GOT3 (cell line): ENCODE measurements at places on chromosomes 3 and 15.

DNA sequence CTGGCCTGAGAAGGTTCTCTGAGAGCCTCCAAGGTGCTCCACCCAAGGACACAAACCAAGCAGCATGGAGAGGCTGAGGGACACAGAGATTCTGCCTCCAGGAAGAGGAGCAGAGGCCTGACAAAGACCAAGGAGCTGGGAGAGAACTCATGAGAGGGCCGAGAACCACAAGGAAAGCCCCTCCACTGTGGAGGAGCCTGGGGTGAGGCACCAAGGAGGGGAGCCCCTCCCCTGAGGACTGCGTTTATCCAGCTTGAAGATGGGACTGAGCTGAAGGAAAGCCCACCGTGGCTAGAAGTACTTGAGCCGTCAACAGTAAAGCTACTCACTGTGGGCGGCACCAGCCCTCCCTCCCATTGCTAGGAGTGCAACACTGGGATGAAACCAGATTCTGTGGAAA, 63.1 kb upstream of the MEF2A start:
- no peak for DNase-seq

DNA sequence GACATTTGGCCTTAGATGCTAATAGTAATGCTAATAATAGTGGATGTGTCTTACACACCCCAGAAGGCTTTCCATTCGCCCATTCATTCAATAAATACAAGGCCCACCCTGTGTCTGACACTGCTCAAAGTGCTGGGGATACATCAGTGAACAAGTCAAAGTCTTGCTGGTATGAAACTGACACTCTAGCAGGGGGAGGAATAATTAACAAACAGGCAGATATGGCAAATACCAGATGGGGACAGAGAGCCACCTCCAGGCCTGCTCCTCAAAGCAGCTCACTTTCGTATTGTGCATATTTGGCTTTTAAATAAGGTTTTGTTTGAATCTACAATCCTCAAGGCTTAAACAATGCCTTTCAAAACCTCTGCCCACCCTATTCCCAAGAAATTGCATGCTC, 28.3 kb upstream of the LYZL4 start:
- DNase-seq, result no peak

GRCh38 chr3:21889166-21889565, 138.2 kb upstream of the ZNF385D start:
- DNase-seq, result no peak

DNA sequence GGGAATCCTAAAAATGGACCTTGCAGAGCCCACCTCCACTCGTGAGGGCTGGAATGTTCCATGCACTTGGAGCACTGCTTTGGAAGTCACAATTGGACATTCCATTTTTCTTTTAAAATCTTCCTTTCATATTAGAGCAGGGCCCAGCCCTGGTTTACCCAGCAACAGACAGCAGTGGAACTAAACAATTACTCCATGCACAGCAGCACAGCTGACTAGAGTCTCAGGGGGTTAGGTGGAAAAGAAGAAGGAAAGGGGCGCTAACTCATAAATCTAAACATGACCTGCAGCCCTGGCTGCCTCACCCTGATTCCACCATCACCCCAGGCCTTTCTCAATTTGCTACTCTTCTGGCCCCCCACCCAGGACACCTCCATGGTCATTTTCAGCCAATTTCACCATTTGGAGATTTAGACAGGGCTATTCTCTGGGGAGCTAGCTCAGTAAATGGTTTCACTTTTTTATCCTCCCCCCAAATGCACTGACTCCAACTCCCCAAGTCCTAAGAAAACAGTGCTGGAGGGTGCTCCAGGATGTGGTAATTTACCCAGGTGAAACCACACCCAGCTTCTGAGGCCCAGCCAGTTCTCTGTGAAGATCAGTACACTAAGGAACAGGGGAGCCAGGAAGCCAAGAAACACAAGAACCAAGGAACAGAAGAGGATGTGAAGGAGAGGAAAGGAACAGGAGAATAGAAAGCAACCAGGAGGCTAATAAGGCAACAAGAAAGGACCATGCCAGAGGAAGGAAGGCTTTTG, 1.6 kb upstream of the LRRC31 start:
- DNase-seq, result no peak

DNA sequence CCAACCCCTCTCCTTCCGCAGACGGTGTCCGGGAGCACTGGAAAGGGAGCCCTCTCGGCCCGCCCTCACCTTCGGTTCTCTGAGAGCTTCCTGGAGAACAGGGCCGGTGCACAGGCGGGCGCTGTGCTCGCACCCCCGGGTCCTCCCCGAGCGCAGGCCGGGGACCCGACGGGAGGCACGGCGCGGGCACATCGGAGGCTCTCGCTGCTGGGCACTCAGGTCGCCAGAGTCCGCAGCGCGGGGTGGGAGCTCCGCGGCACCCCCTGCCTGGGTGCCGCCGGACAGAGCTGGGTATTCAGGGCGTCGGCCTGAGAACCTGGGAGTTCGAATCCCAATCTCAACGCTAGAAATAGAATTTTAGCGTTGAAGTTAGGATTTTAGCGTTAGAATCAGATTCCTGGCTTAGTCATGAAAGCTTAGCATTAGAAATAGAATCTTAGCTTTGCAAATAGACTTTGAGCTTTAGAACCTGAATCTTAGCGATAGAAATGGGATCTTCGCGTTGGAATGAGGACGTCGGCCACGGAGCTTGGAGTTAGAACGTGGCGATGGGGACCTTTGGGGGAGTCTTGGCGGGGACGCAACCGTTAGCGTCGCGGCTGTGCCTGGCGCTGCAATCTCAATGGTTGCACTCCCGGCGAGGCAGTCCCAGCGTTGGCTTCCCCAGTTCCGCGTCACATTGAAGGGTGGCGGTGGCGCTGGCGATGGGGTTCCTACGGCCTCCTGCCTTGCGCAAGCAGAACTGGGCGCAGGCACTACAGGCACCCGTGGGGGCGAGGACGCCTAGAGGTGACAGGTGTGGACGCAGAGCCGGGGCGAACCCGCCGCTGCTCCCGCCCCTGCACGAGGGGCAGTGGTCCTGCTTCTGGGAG, 549 bp downstream of the TRH start:
- DNase-seq, result no peak

GRCh38 chr3:112498914-112499711, at the start of gene BTLA:
Gene BTLA (minus strand): TSS chr3:112499472. CDS start chr3:112499358, 114 bp downstream.
- no peak for DNase-seq

- DNase-seq, result no peak
Measured at GRCh38 chr15:99169769-99170311, 65.0 kb downstream of the SYNM start.

DNA sequence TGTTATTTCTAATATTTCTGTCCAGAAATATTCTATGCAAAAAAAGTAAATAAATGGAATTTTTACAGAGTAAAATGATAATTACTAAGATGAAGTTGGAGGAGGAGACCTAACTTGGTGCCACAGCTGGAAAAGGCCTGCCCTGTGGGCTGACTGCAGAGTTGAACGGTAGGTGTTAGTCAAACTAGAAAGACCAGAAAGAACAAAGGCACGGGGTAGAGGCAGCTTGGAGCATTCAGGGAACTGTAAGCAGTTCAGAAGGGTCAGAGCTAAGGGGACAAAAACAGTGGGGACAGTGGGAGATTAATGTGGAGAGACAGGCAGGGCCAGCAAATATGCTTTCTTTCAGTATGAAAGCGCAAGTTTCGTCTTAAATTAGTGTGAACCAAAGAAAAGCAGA, 39.3 kb upstream of the PTPRG start:
- no peak for DNase-seq

- no peak for DNase-seq
Measured at GRCh38 chr3:25427563-25427941, 511 bp upstream of the RARB start.

DNA sequence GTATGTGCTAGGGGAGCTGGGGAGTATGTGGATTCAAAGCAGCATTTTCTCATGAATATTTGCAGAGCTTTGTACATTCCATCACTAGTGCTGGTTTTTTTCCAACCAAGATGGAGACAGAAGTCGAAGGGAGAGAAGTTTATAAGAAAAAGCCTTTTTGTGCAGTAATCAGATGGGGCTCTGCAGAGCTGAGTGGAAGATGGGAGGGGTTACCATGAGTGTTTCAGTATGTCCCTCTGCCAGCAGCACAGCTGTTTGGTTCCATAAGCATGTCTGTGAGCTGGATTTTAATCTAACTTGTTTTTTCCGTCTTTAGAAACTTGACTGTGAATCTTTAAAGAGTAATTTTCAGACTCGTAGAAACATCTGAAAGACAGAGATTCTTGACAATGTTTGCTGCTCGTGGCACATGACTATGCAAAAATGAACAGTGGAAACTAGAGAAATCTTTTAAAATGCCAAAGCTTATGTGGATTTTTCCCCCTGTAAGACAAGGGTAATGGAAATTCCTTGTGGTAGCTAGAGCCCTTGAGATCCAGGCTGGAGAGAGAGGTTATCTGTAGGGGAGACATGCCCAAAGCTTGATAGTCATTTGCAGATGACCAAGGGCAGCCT, 20.3 kb downstream of the STARD9 start:
- no peak for DNase-seq

GRCh38 chr3:108292905-108293328, 3.4 kb upstream of the HHLA2 start:
- DNase-seq, result no peak

GRCh38 chr15:70327328-70327855, 229.7 kb upstream of the TLE3 start:
- no peak for DNase-seq

GRCh38 chr3:194387926-194388418, 11.1 kb downstream of the GP5 start:
- no peak for DNase-seq

- no peak for DNase-seq
Measured at GRCh38 chr3:188507244-188507720, 353.3 kb downstream of the LPP start.

DNA sequence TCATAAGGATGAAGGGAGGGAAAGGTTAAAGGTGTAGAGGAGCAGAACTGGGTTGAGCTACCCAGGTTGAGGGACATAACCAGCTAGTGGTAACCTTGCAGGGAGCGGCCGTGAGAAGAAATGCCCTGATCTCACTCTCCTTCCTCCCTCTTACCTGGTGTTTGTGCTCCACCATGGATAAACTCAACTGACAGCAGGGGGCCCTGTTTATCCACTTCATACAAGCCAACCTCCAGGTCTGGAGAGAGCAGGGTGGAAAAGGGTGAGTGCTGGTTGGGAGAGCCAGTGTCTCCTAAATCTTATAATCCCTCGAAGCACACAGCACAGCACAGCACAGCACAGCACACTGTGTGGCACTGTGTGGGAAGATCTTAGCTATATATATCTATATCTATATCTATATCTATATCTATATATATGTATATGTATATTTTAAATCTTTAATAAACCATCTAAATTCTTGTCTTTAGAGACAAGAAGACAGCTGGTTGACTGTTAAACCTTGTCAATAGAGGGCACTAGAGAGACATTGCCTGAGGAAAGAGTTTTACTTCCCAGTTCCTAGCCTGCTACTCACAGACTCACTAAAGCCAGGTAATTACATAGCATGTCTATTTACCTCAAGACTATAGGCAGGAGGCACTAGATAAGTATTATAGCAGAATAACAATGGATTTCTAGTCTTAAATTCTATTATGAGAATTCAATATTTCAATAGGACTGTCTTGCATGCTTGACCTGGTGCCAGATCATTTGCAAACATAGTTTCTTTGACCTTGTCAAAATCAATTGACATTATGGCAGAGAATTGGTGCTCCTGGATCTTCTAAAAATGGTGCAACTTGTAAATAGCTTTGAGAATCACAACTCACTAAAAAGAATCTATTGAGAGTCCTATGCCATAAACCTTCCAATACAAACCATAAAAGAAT, 21.7 kb upstream of the FMN1 start:
- DNase-seq, result no peak

DNA sequence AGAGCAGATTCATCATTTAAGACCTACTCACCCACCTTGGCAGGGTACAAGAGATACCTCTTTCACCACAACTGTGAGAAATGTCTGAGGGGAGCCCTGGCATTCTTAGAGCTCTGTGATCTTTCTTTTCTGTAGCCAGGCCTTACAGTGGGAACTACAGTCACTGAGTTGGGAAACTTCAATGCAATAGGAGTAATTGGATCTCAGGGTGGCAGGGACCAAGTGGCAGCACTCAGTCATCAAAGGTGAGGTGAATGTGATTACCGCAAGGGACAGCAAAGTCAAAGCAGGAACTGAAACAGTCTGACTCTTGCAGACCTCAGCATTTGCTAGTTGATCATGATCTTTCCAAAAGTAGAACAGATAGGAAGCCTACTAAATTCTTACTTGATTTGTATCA, 7.2 kb upstream of the MCF2L2 start:
- no peak for DNase-seq
